Adrenal gland (tissue), 19 donors: ENCODE measurements at places on chromosomes 2 and 18.

DNA sequence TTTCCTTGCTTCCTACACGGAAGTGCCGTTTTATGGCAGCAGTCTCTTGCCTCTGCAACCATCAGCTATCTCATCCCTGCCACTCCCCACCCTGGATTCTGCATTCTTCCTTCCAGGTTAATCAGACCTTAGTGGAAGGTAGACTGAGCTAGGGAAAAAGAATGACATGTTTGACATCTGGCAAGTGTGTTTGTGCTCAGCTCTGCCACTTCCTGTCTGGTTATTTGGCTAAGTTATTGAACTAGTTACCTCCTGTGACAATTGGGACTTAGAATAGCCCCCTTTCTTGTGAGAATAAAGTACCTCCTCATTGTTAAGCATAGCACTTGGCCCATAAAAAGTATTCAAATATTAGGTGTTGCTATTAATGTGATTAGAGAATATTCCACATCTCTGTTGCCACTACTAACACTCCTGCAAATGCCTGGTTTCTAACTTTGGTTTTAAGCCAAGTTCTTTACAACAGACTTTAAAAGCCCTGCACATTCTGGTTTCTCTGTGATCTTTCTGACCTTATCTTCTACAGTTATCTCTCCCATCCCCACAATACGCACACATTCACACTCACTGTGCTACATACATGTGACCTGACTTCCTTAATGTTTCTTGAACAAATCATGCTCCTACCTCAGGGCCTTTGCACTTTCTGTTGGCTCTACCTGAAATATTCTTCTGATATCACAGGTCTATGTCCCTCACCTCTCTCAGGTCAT lies 10.8 kb upstream of the MAPRE2 start:
- DNase-seq = no peak

DNA sequence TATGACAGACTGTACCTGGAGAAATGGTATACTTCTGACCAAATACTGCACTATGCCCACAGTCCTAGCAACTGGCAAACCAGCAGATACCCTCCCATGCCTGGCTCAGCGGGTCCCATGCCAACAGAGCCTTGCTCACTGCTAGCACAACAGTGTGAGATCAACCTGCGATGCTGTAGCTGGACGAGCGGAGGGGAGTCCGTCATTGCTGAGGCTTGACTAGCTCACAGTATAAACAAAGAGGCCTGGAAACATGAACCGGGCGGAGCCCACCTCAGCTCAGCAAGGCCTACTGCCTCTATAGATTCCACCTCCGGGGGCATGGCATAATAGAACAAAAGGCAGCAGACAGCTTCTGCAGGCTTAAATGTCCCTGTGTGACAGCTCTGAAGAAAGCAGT lies 93.2 kb upstream of the CAB39 start:
- DNase-seq = no peak

- no peak for DNase-seq
Measured at GRCh38 chr2:165425556-165425955, 43.9 kb upstream of the CSRNP3 start.

DNA sequence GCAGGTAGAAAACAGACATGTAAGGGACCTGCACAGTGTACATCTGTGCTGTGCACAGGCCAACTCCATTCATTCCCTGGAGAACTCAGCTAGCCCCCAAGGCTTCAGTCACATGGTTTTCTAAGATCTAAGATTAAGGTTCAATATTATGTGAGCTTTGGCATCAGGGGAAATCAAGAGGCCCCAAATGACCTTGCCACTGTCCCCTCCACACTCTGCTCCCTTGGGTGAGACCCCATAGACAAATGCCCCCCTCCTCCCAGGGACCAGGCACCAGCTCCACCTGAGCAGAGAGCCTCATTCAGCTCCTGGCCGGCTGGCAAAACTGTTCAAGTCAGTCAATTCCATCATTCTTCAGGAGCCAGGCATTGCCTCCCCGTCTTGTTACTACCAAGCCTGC lies 93.6 kb upstream of the TMEM18 start:
- no peak for DNase-seq

- no peak for DNase-seq
Measured at GRCh38 chr2:208407667-208408066, 1.1 kb downstream of the PTH2R start.

DNA sequence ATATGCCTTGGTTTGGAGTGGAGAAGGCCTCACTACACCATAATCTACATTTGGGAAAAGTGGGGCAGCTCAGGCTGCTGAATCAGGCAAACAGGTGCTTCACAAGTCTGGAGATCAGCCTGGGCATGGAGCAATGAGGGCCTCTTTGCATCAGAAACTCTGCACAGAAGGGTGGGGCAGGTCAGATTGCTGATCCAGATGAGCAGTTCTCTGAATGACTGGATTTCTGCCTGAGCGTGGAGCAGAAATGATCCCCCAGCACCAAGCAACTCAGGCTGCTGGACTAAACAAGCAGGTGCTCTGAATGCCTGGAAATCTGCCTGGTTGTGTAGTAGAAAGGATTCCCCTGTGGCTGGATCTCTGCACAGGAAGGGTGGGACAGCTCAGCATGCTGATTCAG lies 605.3 kb upstream of the ZNF804A start:
- DNase-seq = no peak

- no peak for DNase-seq
Measured at GRCh38 chr18:54134053-54134452, 90.4 kb downstream of the MBD2 start.

GRCh38 chr2:20662308-20662937 lies 4.5 kb upstream of the GDF7 start:
- no peak for DNase-seq

- DNase-seq = no peak
Measured at GRCh38 chr2:11379558-11379957, 35.1 kb upstream of the ROCK2 start.

GRCh38 chr2:170885130-170885791 lies 43.8 kb upstream of the GORASP2 start:
- DNase-seq = no peak

- DNase-seq = no peak
Measured at GRCh38 chr2:187187519-187187918, 260.5 kb downstream of the CALCRL start.

GRCh38 chr2:105396254-105397024 lies 2.4 kb downstream of the FHL2 start:
- peak; percentile 90 for DNase-seq

GRCh38 chr2:169739351-169739750 lies 5.7 kb downstream of the KLHL23 start:
- DNase-seq = no peak

DNA sequence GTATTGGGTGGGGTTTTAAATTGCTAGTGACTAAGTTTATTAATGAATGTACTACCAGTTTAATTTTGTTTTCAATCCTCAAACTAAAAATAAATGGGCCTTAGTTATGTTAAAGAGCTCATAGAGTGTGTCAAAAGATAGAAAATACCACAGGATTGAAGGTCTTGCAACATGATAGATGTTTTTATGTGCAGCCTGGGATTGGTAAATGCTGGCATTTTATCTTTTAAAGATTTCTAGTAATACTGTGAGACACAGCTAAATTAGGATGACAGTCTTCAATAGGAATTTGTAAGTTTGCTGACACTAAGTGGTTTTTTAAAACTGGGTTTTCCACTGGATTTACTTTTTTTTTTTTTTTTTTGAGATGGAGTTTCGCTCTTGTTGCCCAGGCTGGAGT lies 122.3 kb downstream of the HAUS1 start:
- DNase-seq = no peak

DNA sequence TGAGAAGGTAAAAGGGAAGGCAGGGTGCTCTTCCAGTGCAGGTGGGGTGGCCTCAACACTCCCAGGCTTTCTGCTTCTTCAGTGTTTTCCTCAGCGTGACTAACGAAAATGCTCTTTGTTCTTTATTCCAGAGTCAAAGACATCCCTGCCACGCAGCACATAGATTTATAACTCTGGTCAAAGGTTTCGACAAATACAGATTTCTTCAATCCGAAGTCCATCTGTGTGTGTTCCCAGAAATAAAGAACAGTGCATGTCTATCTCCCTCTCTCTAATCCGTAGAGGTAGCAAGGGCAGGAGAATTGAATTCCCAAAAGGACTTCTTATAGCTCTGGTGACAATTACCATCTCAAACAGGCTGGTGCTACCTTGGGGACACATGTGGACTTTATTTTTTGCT lies 26.4 kb upstream of the TDRD15 start:
- no peak for DNase-seq

- DNase-seq = peak; percentile 24
Measured at GRCh38 chr2:241017228-241017940, 19.0 kb downstream of the SNED1 start.

GRCh38 chr2:637406-637776 lies 39.8 kb downstream of the TMEM18 start:
- no peak for DNase-seq

DNA sequence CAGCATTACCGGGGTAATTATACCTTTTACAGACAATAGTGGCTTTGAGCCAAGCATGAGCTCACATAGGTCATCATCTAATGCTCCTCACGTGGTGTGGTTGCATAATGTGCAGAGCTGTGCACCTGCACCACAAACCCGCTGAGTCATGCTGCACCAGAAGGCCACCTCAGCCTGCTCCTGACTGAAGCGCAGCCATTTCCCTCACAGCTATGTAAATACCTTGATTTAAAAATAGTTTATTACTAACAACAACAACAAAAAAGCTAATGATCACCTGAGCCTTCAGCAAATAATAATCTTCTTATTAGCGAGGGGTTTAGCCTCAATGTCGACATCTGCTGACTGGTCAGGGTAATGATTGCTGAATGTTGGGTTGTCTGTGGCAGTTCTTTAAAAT lies 238.8 kb downstream of the MBD5 start:
- DNase-seq = no peak

DNA sequence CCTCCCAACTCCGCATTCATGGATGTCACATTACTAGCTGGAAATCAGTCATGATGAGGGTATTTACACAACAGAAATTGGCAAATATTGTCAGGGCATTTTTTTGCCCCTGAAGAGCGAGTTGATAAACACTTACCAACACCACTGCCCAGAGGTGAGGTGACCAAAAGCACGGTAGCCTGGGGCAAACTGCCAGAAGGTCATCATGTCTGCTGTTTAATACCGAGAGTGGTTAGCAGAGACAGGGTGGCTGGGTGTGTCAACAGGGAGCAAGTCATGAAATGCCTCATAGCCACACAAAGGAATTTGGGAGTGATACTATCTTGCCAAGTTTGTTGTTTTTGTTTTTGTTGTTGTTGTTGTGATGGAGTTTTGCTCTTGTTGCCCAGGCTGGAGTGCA lies 37.0 kb upstream of the EPC2 start:
- DNase-seq = no peak

DNA sequence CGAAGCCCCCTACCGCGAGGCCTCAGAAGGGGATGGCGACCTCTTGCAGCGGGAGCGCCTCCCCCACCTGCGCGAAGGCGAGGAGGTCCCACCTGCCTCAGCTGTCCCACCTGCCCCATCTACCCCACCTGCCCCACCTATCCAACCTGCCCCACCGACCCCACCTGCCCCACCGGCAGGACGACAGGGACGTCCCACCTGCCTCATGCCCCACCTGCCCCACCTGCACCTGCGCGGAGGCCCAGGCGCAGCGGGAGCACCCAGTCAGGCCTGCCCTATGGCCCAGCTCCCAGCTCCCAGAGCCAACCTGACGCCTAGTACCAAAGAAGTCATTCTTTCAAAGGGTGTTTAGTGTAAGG lies 489.1 kb upstream of the SMIM21 start:
- DNase-seq = no peak

- no peak for DNase-seq
Measured at GRCh38 chr2:81550277-81550676, 1245.7 kb upstream of the LRRTM1 start.

DNA sequence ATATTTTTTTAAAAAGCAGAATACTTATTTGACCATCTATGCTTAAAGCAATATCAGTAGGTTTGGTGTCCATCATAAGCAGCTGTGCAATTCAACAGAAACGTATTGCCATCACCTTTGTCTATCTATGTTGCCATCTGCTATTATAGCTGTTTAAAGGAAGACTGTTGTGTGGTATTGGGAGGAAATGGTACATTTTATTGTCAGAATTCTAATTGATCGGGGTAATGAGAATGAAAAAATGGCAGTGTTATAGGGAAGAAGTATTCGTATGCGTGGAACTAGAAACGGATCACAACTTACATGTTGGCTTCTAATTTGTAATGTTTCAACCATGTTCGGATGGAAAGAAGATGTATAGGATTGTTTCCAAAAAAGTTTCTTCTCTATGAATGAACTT lies 90.3 kb upstream of the RANBP2 start:
- DNase-seq = no peak

- no peak for DNase-seq
Measured at GRCh38 chr2:44207102-44207501, 38.4 kb downstream of the PPM1B start.

GRCh38 chr2:182631299-182631698 lies 84.8 kb upstream of the DNAJC10 start:
- no peak for DNase-seq

- DNase-seq = no peak
Measured at GRCh38 chr2:105800953-105801635, 56.4 kb downstream of the NCK2 start.
